ENCODE measurements at places on chromosomes 3 and 15.

- no peak for DNase-seq
These were observed 525.1 kb downstream of the PDCD6IP start for GRCh38 chr3:34323517-34323916.

DNA sequence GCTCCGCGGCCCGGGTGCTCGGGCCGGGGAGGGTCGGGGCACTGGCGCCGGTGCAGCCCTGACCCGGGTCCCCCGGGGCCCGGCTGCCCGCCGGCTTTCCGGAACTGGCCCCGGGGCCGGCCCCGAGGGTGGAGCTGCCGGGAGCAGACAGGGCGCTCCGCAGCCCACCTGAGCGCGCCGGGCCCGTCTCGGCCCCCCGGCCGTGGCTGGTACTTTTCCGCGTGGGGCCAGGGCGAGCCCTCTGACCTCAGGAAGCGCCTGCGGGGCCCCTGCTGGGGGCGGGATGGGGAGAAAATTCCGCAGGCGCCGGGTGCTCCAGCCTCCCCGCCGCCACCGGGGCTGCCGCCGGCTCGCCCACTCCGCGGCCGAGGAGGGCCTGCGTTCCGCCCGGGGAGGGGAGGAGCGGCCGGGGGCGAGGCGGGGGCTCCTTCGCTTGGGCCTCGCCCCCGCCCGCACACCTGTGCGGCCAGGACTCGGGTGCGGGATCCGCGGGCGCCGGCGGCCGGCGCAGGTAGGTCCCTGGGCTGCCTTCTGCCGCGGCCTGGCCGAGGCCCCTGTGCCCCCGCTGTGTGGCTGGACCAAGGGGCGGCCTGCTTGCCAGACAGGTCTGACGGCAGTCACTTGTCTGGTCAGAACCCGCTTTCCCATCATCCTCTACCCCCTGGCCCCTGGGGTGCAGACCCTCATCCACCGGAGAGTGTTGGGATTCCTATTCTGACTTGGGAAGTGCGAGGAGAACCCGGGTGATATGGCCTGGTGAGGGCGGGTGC is 3.5 kb downstream of the FURIN start:
- no peak for DNase-seq

- DNase-seq: no peak
These were observed 509.1 kb downstream of the SHQ1 start for GRCh38 chr3:72338942-72339669.

DNA sequence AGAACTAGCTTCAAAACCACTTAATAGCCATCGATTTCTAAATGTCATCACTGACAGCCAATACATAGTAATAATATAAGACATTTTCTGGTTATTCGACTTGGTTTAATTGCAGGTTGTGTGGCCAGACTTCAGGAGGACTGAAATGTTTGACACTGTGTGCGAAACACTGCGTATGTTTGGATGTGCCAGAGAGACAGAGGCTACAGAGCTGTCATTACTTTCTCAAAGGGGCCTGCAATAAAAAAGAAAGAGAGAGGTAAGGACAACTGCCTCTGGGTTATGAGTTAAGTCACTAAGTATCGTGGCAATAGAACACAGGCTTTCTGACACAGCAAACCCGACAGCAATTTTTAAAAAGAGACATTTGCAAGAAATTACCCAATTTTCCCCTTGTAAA is 882 bp downstream of the LMOD3 start:
- DNase-seq: no peak

Data from HAP-1 (cell line).